Activated CD4-positive, alpha-beta memory T cell treated with anti-CD3 and anti-CD28 coated beads for 36 hours (primary cell): ENCODE measurements at places on chromosomes 6 and 20.

- H3K27ac ChIP-seq: peak overlapping the region; percentile 96
- peak; percentile 96 for DNase-seq
- H3K27me3 ChIP-seq: no peaks in the 10 kb centered on the region
- peak overlapping the region; percentile 81 for H3K4me3 ChIP-seq
- peaks cover 31% of the 10 kb centered on the region for H3K36me3 ChIP-seq
These were observed 5.1 kb downstream of the DEF6 start for GRCh38 chr6:35302604-35303241.

- H3K4me3 ChIP-seq: no peak overlapping the region
- H3K27me3 ChIP-seq: no peaks in the 10 kb centered on the region
- peak overlapping the region; percentile 50 for H3K27ac ChIP-seq
- H3K36me3 ChIP-seq: peaks cover 46% of the 10 kb centered on the region
- H3K4me1 ChIP-seq: peaks cover 34% of the 10 kb centered on the region
These were observed 3.5 kb upstream of the ACAT2 start for GRCh38 chr6:159758031-159759001.

DNA sequence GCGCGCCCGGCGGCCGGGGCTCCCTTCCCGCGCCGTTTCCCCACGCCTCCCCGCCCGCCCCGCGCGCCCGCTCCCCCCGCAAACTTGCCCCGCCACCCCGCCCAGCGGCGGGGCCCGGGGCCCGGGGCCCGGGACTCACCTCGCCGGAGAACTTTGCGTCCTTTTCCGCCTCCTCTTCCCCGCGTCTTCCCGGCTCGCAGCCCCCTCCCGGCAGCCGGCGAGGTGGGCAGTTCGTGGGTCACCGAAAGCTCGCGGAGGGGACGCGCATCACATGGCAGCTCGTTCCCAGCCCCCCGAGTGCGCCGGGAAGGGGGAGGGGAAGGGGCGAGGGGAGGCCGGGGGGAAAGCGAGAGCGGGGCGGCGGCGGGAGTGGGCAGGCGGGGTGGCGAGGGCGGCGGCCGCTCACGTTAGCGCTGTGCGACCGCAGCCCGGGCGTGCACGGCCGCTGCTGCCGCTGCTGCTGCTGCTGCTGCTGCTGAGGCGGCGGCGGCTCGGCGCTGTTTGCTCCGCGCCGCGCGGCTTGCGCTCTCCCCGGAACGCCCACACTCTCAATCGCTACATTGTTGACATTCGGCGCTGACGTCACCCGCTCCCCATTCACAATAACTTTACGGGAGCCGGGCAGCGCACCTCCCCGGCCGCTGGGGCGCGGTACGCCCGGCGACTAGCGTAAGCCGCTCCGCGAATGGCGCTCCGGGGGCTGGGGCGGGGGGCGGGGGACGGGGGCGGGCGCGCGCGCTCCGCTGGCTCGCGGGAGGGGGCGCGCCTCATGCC is at the start of gene BACH2:
Gene BACH2, minus strand, starts transcription at position 503 of the 774 bp plus-strand sequence. CDS start 287,999 bp downstream, outside the sequence.
- peak within 1 kb of the TSS; percentile 86 for H3K27ac ChIP-seq
- H3K36me3 ChIP-seq: peaks cover 20% of the 10 kb centered on the region
- peak within 1 kb of the TSS; percentile 79 for H3K4me3 ChIP-seq
- peaks cover 32% of the 10 kb centered on the region for H3K4me1 ChIP-seq
- DNase-seq: peak; percentile 97
- peaks cover 9% of the 10 kb centered on the region for H3K27me3 ChIP-seq

GRCh38 chr6:28953585-28954258 is 29.9 kb upstream of the TRIM27 start:
- peaks cover 4% of the 10 kb centered on the region for H3K27me3 ChIP-seq
- H3K4me1 ChIP-seq: peaks cover 15% of the 10 kb centered on the region
- H3K4me3 ChIP-seq: peak overlapping the region; percentile 78
- H3K36me3 ChIP-seq: no peaks in the 10 kb centered on the region

GRCh38 chr6:20365456-20365855 is 36.2 kb upstream of the E2F3 start:
- no peaks in the 10 kb centered on the region for H3K27me3 ChIP-seq
- H3K27ac ChIP-seq: peak overlapping the region; percentile 81
- H3K4me3 ChIP-seq: no peak overlapping the region
